ENCODE measurements at places on chromosomes 3 and 15.
A peak's percentile ranks its signal among the peaks of the same experiment; 100 is the strongest.

GRCh38 chr15:31905054-31905453, 125.3 kb upstream of the CHRNA7 start:
- DNase-seq, result no peak

- DNase-seq, result no peak
Observed at GRCh38 chr3:186432189-186432588, 70.2 kb upstream of the DGKG start.

GRCh38 chr15:52018244-52018643, 775 bp upstream of the MAPK6 start:
- no peak for DNase-seq

DNA sequence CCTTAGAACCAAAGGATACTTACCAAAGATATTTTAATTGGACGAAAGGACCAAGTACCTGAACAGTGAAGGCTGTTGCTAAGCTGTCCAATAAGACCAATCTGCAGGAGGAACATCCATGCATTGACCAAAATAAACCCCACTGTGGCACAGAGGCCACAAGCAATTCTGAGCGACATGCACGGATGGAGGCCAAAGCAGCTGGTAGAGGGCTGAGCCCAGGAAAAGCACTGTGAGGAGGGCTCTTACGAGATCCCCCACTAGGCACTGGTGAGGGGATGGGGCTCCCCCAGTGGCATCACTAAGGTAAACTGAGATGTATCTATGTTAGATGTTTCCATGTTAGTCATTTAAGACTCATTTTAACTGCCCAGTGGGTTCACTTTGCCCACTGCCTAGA, 720.2 kb upstream of the LMCD1 start:
- no peak for DNase-seq

DNA sequence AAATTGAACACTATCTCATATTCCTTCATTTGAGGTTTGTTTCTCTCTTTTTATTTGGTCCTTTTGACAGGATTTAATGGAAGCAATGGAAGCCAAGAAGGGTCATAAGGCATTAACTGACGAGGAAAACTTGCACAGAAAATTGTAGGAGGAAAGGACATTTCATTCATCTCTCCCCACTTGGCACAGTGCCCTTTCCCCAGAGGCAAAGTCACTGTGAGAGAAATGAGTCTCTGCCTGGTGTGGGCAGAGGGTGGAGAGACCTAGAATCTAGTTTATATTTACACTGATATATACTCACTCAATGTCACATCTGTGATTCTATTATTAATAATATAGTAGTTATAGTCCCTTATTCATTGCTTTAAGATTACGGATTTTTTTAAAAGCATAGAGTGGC, 324.6 kb upstream of the IL12A start:
- no peak for DNase-seq

- DNase-seq, result no peak
Observed at GRCh38 chr15:87207990-87208580, 1048.5 kb downstream of the NTRK3 start.

- no peak for DNase-seq
Observed at GRCh38 chr15:40088929-40089755, 19.5 kb downstream of the BMF start.

GRCh38 chr15:52220937-52221660, 29.9 kb upstream of the GNB5 start:
- DNase-seq, result no peak

GRCh38 chr15:63439536-63440264, 58.1 kb upstream of the CA12 start:
- peak; percentile 50 for DNase-seq

- peak; percentile 17 for DNase-seq
Observed at GRCh38 chr15:31513178-31513577, 186.5 kb downstream of the KLF13 start.

DNA sequence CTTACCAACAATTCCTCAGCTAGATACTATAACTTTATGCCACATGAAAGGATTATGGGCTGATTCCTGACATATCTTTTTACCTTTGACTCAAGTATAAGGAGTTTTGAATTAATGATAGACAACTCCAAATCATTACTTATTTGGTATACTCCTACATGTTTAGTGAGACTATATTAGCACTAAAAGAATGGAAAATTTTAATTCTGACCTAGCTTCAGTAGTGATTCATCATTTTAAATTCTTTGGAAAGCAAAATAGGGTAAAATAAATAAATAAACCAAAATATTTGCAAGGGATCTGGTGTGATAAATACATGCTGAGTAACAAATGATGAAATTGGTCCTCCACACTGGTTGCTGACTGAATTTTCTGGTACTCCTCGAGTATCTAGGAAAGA, 42.3 kb upstream of the VGLL3 start:
- DNase-seq, result no peak

DNA sequence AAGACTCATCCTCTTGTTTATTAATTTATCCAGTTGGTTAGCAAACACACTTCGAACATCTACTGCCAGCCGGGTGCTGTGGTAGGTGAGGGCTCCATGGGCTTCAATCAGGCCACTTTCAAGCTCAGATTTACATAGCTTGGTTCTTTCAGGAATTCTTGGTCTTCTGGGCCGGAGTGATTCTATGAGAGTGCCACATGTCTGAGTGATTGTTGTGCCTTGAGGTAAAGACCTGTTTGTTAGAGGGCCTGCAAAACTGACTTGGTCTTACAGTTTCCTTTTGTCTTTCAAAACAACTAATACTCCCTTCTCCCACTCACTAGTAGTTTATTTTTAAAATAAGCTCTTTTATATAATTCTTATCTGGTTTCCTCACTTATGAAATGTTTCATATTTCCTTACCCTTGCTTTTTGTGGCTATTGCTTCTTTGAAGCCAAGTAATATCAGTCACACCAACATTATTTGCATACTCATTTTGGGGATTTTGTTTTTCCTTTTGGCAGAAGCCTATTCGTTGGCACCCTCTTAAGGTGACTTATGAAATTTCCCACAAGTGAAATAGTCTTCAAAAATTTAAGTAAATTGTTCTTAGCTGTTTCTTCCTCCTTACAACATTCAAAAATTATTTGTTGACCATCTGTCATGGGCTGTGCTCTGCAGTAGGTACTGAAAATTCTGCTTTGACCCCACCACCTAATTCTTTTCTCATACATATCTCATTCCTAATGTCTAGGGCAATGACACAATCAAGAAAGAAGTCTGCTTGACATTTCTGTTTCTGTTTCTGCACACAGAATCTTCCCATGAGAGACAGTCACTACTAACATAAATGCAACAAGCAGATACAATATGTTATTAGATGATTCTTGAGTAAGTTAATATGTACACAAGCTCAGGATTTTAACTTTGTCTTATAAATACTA, 120.2 kb downstream of the LRRC28 start:
- DNase-seq, result no peak

- DNase-seq, result no peak
Observed at GRCh38 chr3:130948001-130948773, 54.3 kb downstream of the ATP2C1 start.

DNA sequence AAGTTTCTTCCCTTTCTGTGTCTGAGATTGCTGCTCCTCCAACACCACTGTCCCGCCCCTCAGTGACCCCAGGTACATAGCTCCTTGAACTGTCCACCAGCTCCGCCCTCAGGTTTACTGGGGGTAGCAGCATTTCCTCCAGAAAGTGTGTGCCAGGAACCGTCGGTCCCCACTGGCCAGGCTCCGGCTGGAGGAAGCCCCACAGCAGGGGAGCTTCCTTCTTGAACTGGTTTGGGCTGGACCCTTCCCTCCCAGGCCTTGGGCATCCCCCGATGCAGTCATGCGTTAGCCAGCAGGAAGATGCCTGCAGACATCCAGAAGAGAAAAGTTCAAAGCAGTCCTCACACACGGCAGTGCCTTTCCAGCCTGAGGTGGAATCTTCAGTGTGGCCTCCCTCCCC, 19.7 kb downstream of the PAK6 start:
- no peak for DNase-seq

DNA sequence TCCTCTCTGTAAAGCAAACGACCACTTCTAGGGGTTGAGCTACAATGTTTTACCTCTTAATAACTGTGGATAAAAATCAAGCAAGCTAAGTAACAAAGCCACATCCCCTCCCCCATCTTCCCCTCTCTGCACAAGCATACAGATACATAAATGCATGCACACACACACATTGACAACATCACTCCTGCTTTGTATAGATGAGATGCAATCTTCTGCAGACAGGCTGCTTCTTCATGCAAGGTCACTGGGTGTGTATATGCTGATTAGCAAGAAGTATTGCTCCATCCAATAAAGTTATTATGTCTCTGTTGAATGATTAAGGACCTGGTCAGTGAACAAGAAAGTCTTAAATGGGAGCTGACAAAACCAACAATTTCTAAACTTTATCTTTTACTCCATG, 8.8 kb upstream of the ATP11B start:
- no peak for DNase-seq

DNA sequence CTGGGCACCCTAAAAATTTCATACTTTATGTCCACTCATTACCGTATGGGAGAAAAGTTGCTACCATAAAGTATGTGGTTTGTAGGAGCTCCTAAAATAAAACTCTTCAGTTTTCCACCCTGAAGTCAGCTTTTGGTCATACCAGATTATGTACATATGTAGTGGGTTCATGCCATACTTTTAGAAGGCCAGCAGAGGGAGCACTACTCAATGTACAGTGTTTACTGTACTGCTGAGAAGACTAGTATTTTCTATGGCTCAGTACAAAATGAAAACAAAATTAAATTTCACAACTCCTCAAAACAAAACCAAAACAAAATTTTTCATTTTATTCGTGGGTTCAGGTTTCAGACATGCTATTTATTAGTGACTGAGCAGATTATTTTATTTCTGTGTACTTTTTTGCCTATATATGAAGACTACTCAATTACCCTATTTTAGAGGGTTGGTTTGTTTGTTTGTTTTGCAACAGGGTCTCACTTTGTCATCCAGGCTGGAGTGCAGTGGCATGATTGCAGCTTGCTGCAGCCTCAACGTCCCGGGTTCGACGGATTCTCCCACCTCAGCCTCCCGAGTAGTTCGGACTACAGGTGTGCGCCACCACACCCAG, 24.3 kb downstream of the NXPE3 start:
- DNase-seq, result peak; percentile 67

GRCh38 chr3:25480811-25481210, 52.7 kb downstream of the RARB start:
- DNase-seq, result no peak

GRCh38 chr15:100434038-100434437, 92.3 kb upstream of the ADAMTS17 start:
- DNase-seq, result no peak

GRCh38 chr3:138245026-138245425, 57.9 kb downstream of the ARMC8 start:
- no peak for DNase-seq

GRCh38 chr3:71062037-71062932, 521.2 kb downstream of the FOXP1 start:
- no peak for DNase-seq

- DNase-seq, result no peak
Observed at GRCh38 chr15:71379893-71380292, 264.6 kb downstream of the THSD4 start.

DNA sequence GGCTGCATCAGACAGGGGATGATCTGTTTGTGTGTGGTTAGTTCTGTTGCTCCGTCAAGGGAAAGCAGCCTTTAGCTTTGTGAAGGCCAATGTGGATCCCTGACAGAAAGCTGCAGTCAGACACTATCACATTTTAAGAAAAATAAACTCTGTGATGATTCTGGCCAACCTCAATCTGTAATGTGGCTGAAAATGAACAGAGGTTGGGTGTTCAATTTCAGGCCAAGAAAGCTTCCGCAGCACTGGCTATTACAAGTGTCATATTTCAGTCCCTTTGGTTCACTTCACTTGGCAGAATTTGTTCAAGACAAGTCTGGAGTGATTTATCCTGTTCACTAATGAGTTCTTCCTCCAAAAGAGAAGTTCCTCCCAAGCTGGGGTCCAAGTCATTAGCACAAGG, 571.8 kb upstream of the IL12A start:
- DNase-seq, result no peak

GRCh38 chr15:93232845-93233244, 143.8 kb upstream of the RGMA start:
- no peak for DNase-seq

GRCh38 chr3:175312791-175313190, 453.7 kb downstream of the NAALADL2 start:
- DNase-seq, result no peak

DNA sequence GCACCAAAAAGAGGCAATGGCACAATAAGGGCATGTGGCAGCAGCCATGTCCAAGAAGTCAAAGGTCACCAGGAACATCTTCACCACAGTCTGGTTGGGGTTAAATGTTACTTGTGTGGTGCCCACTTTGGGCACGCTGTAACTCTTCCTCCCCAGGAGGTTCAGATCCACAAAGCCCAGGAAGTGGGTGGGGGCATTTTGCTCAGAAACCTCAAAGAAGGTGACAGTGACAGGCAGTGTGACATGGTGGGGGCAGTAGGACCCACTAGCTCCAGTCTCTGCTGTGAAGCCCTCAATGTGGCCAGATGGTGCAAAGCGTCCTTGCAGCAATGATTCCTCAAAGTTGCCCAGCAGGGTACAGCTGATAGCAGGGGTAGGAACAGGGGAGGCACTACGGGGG, 5.8 kb downstream of the ZNF80 start:
- no peak for DNase-seq

DNA sequence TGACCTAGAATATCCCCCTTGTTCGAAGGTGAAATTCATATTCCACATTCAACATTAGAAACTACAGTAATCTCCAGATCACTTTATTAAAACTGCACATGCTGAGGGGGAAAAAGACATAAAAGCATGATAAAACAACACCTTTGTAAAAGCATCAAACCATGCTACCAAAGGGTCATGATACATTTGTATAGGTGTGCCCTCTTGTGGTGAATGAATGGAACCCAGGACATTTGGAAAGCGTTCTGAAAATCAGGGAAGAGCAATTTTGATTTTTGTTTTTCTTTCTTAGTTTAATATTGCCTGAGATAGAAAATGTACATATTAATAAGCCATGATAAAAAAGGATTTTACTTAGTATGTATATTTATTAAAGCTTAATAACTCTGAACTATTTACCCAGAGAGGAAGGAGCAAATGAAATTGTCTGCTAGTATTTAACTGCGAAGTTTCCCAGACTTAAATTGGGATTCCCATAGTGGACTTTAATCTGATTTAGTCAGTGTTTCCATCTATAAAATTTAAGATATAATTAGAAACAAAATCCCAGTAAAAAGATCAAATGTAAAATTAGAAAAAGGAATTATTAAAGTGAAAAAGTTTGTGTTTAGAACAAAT, 105.8 kb upstream of the ARL6 start:
- peak; percentile 73 for DNase-seq

- DNase-seq, result no peak
Observed at GRCh38 chr15:58474741-58475323, 43.0 kb downstream of the LIPC start.

GRCh38 chr3:21877214-21877754, 126.3 kb upstream of the ZNF385D start:
- DNase-seq, result no peak

Measured in NCI-H146 (cell line).